Chondrocyte (in vitro differentiated cells): ENCODE measurements at places on chromosomes 4 and X.

DNA sequence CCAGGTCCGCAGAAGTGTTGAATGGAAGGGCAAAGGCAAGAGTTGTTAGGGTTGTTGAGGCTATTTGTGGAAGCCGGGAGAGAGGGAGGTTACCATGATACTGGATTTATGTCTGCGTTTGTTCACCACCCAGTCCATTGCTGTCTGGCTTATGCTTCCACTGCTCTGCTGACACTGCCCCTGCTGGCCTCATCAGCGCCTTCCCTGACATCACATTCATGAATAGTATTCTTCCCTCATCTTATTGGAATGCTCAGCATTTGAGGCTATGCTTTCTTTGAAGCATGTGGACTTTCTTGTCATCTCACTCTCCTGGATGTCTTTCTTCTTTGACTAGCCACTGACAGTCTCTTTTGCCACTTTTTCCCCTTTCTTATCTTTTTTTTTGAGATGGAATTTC lies 10.3 kb downstream of the GNL3L start:
- peaks cover 10% of the 10 kb centered on the region for H3K4me1 ChIP-seq
- H3K4me3 ChIP-seq, result no peak overlapping the region
- H3K27me3 ChIP-seq, result no peaks in the 10 kb centered on the region
- DNase-seq, result no peak
- H3K36me3 ChIP-seq, result peaks cover 15% of the 10 kb centered on the region
- peak overlapping the region; percentile 89 for H3K27ac ChIP-seq

DNA sequence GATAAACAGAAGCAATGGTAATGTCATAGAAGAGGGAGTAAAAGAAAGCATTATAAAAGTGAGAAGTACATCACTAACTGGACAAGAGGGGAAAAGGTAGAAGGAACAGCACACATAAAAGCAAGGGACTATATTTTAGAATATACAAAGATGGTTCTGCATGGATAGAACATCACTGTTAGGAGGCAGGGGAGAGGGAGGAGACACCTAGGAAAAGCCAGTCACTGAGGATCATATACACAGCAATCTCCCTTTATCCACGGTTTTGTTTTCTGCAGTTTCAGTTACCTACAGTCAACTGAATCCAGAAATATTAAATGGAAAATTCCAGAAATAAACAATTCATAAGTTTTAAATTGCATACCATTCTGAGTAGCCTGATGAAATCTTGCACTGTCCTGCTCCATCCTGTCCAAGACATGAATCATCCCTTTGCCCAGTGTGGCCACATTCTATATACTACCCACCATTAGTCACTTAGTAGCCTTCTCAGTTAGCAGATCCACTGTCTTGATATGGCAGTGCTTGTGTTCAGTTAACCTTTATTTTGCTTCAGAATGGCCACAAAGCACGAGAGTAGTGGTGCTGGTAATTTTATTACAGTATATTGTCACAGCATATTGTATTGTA lies 74.2 kb downstream of the PPA2 start:
- H3K4me3 ChIP-seq, result no peak overlapping the region
- DNase-seq, result no peak
- H3K4me1 ChIP-seq, result peaks cover 12% of the 10 kb centered on the region
- H3K27me3 ChIP-seq, result no peaks in the 10 kb centered on the region
- H3K36me3 ChIP-seq, result peaks cover 8% of the 10 kb centered on the region

- H3K27ac ChIP-seq, result no peak overlapping the region
- H3K36me3 ChIP-seq, result peaks cover 4% of the 10 kb centered on the region
- peaks cover 9% of the 10 kb centered on the region for H3K4me1 ChIP-seq
- H3K4me3 ChIP-seq, result no peak overlapping the region
- no peak for DNase-seq
- H3K27me3 ChIP-seq, result no peaks in the 10 kb centered on the region
Measured at GRCh38 chrX:15998350-15998749, 125.0 kb upstream of the GRPR start.

- H3K36me3 ChIP-seq, result no peaks in the 10 kb centered on the region
- DNase-seq, result peak; percentile 41
- H3K4me3 ChIP-seq, result peak overlapping the region; percentile 89
Measured at GRCh38 chr4:157222771-157223160, 2.2 kb downstream of the GRIA2 start.

DNA sequence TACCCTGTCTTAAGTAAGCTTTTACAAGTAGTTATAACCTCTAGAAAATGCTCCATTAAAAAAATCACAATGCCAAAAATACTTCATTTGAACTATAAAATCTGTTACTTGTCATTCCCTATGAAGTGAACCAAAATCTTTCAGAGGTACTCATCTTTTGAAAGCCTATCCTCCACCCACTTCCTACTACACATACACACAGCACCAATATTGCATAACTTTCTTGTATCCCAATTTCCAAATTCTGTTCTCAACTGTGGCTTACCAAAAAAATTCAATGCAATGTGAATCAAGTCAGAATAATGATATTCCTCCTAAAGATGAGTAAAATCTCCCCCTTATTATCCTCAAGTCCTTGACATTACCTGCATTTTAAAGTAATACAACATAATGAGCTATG lies 15.9 kb downstream of the DHX15 start:
- H3K27me3 ChIP-seq, result no peaks in the 10 kb centered on the region
- H3K4me3 ChIP-seq, result no peak overlapping the region
- peaks cover 44% of the 10 kb centered on the region for H3K4me1 ChIP-seq
- H3K27ac ChIP-seq, result no peak overlapping the region

DNA sequence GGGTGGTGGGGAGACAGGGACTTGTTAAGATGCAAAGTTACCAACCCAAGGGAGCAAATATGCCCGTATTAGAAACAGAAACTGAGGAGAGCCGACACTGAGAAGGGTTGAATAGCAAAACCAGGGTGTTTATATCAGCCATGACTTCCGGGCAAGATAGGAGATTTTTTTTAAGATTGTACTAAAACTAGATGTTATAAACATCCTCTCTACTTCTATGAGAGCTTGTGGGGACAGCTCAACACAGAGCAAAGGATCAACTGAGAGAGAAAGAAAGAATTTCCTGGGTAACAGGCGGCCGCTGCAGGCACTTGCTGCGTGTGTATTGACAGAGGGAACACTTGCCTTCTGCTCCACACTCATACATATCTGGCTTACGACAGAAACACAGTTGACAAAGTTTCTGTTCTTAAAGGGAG lies 49.1 kb upstream of the FBXW7 start:
- peaks cover 5% of the 10 kb centered on the region for H3K4me1 ChIP-seq
- no peaks in the 10 kb centered on the region for H3K36me3 ChIP-seq
- H3K27ac ChIP-seq, result peak overlapping the region; percentile 33
- no peak overlapping the region for H3K4me3 ChIP-seq
- DNase-seq, result no peak

- H3K36me3 ChIP-seq, result peaks cover 11% of the 10 kb centered on the region
- H3K27me3 ChIP-seq, result no peaks in the 10 kb centered on the region
- H3K4me3 ChIP-seq, result no peak overlapping the region
- peaks cover 5% of the 10 kb centered on the region for H3K4me1 ChIP-seq
- no peak for DNase-seq
Measured at GRCh38 chr4:80005863-80006262, 67.2 kb downstream of the ANTXR2 start.

- no peak for DNase-seq
- H3K36me3 ChIP-seq, result no peaks in the 10 kb centered on the region
- H3K4me1 ChIP-seq, result no peaks in the 10 kb centered on the region
- H3K27ac ChIP-seq, result no peak overlapping the region
- H3K27me3 ChIP-seq, result peaks cover 10% of the 10 kb centered on the region
Measured at GRCh38 chr4:173747537-173748257, 217.7 kb upstream of the HAND2 start.

DNA sequence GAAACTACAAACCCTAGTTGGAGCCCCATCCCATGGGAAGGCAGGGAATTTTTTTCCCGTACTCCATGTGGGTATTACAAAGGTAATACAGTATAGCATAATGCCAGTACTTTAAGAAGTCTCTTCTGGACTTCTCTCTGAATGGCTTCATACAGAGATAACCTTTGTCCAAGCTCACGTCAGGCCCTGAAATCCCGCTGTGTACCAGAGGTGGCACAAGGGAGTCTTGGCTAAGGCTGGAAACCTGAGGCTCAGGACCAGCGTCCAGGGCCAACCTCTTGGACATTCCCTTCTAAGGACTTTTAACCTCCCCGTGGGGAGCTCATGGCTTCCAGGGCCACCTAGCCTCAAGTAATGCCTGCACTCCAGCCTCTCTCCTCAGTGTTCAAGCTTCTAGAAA lies 338.9 kb upstream of the FAM241A start:
- H3K27ac ChIP-seq, result no peak overlapping the region
- no peak overlapping the region for H3K4me3 ChIP-seq
- H3K36me3 ChIP-seq, result no peaks in the 10 kb centered on the region

DNA sequence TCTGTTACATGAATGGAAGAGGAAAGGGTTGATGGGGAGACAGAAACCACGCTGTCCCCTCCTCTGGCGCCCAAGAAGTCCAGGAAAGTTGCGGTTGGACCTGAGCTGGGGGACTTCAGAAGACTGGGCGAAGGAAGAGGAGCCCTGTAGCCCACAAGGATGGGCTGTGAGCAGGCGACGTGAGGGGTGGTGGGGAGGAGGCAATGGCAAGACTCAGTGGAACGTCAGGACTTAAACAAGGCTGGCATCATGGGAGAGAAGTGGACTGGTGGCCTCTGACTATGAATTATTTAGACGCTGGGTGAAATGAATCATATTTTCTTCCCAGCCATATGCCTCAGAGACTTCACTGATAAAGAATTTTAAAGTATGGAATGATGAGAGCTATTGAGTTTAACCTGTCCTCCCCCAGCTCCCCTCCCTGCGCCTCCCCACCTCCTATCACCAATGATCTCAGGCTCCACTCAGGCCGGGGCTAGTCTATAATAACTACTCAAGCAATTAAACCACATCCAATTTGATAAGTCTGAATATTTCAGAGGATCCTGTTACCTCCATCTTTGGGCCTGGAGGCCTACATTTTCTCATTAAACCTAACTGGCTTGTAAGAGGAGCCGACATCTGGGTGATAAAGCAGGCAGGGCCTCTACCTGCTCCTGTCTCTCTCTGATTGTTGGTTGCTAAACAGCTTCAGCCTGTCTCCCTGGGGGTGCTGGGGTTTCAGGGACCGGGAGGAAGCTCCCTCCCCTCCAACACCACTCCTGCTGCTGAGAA lies 63.6 kb downstream of the SMIM20 start:
- peak; percentile 22 for DNase-seq
- H3K27ac ChIP-seq, result no peak overlapping the region
- no peaks in the 10 kb centered on the region for H3K4me1 ChIP-seq
- H3K4me3 ChIP-seq, result no peak overlapping the region
- H3K27me3 ChIP-seq, result no peaks in the 10 kb centered on the region
- no peaks in the 10 kb centered on the region for H3K36me3 ChIP-seq

DNA sequence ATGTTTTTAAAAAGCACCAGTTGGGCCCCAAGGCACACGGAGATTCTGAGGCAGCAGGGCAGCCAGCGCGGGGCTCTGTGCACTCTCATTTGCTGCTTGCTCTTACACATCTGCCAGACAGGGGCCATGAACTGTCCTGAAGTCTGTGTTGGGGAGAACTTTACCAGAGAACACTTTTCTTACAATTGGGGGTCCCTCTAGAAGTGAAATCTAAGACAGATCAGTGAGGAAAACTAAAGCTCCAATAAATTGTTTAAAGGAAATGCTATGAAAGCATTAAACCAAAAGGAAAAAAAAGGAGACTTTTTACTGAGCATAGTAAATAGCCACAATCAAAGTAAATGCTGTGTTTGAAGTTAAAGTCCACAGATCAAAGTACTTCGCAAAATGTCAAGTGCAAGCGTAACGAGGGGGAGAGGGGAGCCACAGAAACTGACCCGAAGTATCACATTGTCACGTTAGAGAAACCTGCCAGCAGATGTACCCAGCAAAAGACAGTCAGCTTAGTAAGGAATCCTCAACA lies 37.8 kb downstream of the SORBS2 start:
- H3K4me1 ChIP-seq, result peaks cover 62% of the 10 kb centered on the region
- H3K36me3 ChIP-seq, result no peaks in the 10 kb centered on the region
- peak overlapping the region; percentile 91 for H3K27ac ChIP-seq
- peak overlapping the region; percentile 82 for H3K4me3 ChIP-seq

- no peaks in the 10 kb centered on the region for H3K36me3 ChIP-seq
- DNase-seq, result no peak
- no peak overlapping the region for H3K27ac ChIP-seq
- no peaks in the 10 kb centered on the region for H3K27me3 ChIP-seq
Measured at GRCh38 chrX:45845142-45845541, 644.5 kb upstream of the DIPK2B start.

DNA sequence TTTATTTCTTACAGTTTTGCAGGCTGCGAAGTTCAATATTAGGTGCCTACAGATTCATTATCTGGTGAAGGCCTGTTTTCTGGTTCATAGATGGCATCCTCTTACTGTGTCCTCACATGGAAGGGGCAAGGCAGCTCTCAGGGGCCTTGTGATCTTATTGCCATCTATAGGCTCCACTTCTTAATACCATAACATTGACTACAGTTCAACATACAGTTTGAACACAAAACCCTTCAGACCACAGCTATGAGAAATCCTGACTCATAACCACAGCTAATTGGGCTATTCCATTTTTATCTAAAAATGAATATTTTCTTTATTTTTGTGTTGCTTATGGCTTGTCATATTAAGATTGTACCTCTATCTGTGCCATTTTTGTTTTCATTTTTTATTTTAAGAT lies 72.3 kb downstream of the STAG2 start:
- H3K27ac ChIP-seq, result no peak overlapping the region
- H3K36me3 ChIP-seq, result no peaks in the 10 kb centered on the region
- no peak for DNase-seq
- H3K4me1 ChIP-seq, result peaks cover 2% of the 10 kb centered on the region
- H3K27me3 ChIP-seq, result no peaks in the 10 kb centered on the region
- H3K4me3 ChIP-seq, result no peak overlapping the region

- no peak overlapping the region for H3K27ac ChIP-seq
- no peak for DNase-seq
- H3K4me1 ChIP-seq, result peaks cover 15% of the 10 kb centered on the region
- H3K4me3 ChIP-seq, result no peak overlapping the region
Measured at GRCh38 chr4:89664521-89664920, 172.4 kb downstream of the SNCA start.

DNA sequence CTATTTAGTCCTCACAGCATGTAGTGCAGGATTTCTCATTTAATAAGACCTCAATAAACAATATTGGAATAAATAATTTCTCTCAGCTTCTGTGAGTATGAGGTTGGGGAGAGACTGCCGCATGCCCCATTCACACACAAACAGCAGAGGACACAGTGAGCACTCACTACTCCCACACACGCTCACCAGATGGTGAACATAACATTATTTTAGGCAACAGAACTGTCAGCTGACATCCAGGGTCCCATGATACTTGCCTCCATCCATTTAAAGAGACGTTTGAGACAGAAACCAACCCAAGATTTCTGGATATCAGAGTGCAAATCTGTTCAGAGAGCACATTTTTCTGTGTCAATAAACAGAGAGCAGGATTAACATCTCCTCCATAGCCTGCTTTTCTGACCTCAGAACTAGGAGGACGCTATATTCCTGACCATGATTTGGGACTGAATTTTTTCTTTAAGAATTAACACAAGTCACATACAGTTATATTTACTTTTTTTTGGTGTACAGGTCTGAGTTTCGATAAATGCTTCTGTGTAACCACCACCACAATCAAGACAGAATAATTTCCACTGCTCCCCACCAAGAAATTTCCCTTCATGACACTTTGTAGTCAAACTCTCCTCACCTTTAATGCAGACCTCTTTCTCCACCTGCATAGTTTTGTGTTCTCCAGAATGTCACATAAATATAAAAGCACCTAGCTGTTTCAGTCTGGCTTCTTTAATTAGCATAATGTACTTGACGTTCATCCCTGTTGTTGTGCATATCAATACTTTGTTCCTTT lies 16.7 kb downstream of the GPRIN3 start:
- H3K27me3 ChIP-seq, result peaks cover 12% of the 10 kb centered on the region
- H3K36me3 ChIP-seq, result peaks cover 1% of the 10 kb centered on the region
- H3K27ac ChIP-seq, result no peak overlapping the region
